T-helper 2 cell treated with Interferon-gamma antibody and Interleukin-4, amounts not matched to agents 100 ng/mL and 5 ng/mL, for 36 hours (primary cell): ENCODE measurements at places on chromosomes 16 and 17. TPM values are rescaled to one million over a fixed set of nuclear protein-coding genes. Genes with fewer than 3 reads are reported as not detected.

ABCC1 gene
- 61.1 and 65.5 TPM in 2 replicates for total RNA-seq

MYOCD gene
- not detected in 2 replicates for total RNA-seq

CRISPLD2 gene
- 0.50 and 0.57 TPM in 2 replicates for total RNA-seq

SCIMP gene
- total RNA-seq: not detected in 2 replicates

OR2C1 gene
- total RNA-seq: not detected in 2 replicates

CRYBA1 gene
- not detected in 2 replicates for total RNA-seq

RNU2-1 gene
- 6,630 and 6,735 TPM in 2 replicates for total RNA-seq
